GM23248 (cell line): ENCODE measurements at places on chromosomes 16 and 17. TPM values are rescaled to one million over a fixed set of nuclear protein-coding genes. Genes with fewer than 3 reads are reported as not detected.

DNA sequence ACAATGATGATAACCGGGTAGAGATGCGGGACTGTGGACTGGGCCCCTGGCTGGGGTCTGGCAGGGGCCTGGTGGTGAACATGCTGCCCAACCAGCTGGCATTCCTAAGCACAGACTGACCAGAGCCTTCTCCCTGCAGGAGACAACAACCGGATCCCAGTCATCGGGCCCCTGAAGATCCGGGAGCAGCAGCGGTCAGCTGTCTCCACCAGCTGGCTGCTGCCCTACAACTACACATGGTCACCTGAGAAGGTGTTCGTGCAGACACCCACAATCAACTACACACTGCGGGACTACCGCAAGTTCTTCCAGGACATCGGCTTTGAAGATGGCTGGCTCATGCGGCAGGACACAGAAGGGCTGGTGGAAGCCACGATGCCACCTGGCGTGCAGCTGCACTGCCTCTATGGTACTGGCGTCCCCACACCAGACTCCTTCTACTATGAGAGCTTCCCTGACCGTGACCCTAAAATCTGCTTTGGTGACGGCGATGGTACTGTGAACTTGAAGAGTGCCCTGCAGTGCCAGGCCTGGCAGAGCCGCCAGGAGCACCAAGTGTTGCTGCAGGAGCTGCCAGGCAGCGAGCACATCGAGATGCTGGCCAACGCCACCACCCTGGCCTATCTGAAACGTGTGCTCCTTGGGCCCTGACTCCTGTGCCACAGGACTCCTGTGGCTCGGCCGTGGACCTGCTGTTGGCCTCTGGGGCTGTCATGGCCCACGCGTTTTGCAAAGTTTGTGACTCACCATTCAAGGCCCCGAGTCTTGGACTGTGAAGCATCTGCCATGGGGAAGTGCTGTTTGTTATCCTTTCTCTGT, 5.1 kb upstream of the SLC7A6 start:
- peak; percentile 60 for DNase-seq

DNA sequence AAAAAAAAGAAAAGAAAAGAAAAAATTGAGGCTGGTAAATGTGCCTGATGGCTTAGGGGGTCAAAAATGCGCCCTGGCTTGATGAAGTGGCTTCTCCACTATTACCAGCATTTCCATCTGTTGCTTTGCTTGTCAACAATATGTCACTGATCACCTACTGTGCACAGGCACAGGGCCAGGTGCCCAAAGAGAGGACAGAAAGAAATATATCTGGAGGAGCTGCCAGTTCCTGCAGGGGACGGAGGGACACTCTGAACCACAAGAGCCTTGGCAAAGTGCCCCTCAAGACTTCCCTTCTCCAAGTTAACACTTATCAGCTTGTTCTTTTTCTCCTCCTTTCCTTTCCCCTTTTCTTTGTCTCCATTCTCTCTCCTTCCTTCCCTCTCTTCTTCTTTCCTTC, 34.7 kb downstream of the GINS3 start:
- no peak for DNase-seq

GRCh38 chr16:65521633-65522328, 399.9 kb upstream of the CDH11 start:
- DNase-seq = no peak

GRCh38 chr17:59338498-59338897, 7.0 kb downstream of the YPEL2 start:
- DNase-seq = no peak

DNA sequence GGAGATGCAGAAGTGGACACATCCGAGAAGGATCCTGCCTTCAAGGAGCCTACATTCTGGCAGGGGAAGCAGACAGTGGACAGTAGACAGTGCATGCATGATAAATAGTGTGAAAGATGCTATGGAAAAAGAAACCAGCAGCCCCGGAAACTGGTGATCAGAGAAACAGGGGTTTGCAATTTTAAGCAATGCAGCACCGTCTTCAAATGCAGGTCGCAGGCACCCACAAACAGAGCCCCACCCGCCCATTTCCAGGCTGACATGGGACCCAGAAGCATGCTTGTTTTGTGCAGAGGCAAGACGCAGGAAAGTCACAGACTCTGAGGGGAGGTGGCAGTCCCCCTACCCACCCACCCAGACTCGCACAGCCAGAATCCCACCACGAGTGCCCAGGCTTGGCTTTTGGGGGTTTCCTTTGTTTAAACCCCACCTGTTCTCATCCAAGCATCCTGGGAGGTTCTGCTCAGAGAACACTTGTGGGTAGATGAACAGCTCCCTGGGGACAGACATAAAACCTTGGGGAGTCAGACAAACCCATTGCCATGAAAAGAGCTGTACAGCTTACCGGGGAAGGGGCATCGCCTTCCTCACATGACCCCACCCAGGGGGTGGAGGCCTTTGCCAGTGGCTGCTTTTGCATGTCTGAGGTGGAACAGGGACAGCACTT, 114.3 kb downstream of the MGAT5B start:
- DNase-seq = no peak

GRCh38 chr16:20137194-20137593, 63.5 kb upstream of the GPR139 start:
- DNase-seq = no peak

DNA sequence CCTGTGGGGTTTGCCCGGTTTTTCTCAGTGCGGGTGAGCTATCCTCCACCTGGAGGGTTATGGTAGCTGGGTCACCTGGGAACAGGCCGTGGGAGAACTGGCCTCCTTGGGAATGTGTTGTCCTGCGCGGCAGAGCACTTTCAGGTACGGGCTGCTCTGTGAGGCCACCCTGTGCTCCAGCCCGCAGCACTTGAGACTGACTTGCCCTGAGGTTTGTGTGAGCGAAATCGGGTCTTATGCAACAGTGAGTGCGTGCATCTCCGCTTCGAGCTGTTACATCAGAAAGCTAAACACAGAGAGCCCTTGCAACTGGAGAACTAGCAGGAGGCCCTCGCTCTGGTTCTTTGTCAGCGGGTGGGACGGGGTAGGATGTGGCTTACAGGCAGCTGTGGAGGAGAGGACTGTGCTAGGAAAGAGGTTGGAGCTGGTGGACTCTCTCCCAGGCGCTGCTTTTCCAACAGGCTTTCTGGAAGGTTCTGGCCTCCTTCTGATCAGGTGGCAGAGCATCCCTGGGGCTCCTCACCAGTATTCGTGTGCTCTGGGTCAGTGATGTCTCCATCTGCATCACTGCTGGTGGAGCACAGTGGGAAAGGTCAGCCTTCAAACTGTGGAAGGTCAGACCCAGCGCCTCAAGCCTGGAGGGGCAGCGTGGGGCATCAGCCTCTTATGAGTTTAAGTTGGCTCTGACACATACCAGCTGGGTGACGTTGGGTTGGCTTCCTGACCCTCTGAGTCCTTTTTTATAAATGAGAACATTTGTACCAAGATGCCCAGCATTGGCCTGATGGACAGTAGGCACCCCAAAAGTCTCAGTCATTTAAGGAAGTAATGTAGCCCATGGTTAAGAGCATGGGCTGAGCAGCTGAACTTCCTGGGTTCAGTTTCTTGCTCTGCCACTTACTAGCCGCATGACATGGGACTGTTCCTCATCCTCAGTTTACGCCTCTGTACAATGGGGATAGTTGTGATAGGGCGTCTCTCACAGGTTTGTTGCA, 76.3 kb downstream of the KSR1 start:
- DNase-seq = no peak

- no peak for DNase-seq
Measured at GRCh38 chr16:10078541-10078949, 103.7 kb downstream of the GRIN2A start.

- peak; percentile 58 for DNase-seq
Measured at GRCh38 chr17:43958748-43959352, 5.1 kb upstream of the PYY start.

GRCh38 chr16:4261557-4262172, 11.2 kb downstream of the TFAP4 start:
- peak; percentile 30 for DNase-seq

- no peak for DNase-seq
Measured at GRCh38 chr17:1159431-1160180, 20.2 kb downstream of the ABR start.

GRCh38 chr17:45121055-45121454, 11.3 kb downstream of the PLCD3 start:
- DNase-seq = no peak

NEUROD2 gene
- total RNA-seq = not detected in 2 replicates

AKTIP gene
- total RNA-seq = 16.4 and 25.8 TPM in 2 replicates

MLLT6 gene
- total RNA-seq = 13.5 and 18.9 TPM in 2 replicates

DNAAF8 gene
- 0.25 and 0.86 TPM in 2 replicates for total RNA-seq

CCDC78 gene
- 1.0 and 9.5 TPM in 2 replicates for total RNA-seq

NPIPA8 gene
- total RNA-seq = 12.6 TPM in 1 of 2 replicates, not detected in the other

HOXB8 gene
- total RNA-seq = not detected in 2 replicates

CDH13 gene
- total RNA-seq = 51.0 and 81.2 TPM in 2 replicates
